Nucleus accumbens (tissue), 56 donors: ENCODE measurements at places on chromosomes 2 and 18.

DNA sequence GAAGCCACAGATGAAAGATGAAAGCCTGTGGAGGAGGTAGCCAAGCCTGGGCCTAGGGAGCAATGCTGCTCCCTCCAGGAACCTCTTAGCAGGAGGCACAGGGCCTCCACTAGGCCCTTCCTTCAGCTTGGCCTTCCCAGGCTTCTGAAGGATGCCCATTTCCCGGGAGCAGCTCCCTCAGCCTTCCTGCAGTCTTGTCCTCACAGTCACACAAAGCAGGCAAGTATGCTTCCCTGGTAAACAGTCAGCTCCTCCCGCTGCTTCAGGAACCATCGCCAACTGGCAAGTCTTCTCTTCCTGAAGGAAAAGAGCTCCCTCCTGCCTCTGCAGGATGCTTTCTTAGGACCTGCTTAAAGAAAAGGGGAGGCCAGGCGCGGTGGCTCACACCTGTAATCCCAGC, 53.2 kb downstream of the SMAD7 start:
- no peak for DNase-seq

DNA sequence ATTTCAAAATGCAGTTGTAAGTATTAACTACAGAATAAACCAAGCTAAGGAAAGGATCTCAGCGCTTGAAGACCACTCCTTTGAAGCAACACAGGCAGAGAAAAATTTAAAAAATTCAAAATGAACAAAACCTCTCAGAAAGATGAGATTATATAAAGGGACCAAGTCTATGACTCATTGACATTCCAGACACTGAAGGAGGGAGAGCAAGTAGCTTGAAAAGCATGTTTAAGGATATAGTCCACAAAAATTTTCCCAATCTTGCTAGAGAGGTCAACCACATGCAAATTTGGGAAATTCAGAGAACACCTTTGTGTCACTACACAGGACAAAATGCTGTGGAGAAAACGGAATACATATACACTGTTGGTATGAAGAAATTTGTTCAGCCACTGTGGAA, 112.6 kb upstream of the MC4R start:
- no peak for DNase-seq

DNA sequence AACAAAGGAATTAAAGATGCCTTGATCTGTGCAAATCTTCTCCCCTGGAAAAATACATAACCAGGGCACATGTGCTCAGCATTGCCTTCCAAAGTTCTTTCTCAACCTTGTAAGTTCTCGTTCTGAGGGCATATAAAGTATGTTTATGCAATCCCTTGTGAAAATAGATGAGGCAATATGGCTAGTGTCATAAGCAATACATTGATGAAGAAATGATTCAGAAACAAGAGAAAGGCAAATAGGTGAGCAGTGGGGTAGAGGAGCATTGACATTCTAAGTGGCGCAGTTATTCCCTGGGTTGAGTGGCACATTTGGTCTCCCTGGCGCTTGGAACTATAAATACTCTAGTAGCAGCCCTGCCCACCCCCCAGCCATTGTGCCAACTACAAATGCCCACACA, 57.4 kb upstream of the PGAP1 start:
- DNase-seq: no peak

DNA sequence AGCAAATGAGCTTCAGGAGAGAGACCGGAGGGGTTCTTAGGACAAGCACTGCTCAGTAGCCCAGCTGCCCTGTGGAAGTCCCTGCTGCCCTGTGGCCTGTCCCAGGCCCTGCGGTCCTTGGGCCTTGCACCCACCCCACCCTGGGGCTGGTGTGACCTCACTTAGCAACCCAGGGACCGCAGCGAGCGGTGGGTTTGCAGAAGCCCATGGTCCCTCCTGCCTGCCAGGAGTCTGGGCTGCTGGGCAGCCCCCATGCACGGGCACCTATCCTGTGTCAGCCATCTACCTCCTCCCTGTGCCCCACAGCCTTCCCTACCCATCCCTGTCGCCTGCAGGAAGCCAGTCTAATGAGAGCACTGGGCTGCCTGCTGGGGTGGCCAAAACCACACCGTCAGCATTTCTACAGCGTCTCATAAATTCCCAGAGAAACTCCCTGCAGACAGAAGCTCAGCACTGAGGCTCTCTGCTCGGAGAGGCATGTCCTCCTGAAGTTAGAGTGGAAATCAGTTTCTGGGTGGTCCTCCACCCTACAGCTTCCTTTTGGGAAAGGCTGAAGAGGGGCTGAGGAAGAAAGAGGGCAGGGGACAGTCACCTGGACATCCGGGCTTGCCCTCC, 231.1 kb upstream of the HS6ST1 start:
- DNase-seq: no peak

DNA sequence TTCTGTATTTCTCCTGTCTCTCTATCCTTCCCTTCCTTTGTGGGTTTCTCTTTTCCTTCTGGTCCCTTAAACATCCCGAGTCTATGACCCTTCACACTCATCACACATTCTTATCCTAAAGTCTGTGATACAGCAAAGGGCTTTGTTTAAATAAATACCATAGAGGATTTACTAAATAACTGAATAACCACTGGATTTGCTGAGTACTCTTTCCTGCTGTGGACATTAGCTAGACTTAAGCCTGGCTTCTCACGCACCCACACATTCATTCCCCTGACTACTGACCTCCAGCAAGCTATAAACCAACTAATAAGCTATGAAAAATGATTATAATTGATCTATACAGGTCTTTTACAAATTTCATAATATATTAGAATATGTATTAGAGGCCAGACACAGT, 76.6 kb downstream of the COL4A3 start:
- DNase-seq: no peak
